ENCODE measurements at places on chromosomes 2 and 18.

- no peak for DNase-seq
These were observed 639 bp downstream of the MRO start for GRCh38 chr18:50819027-50819727.

DNA sequence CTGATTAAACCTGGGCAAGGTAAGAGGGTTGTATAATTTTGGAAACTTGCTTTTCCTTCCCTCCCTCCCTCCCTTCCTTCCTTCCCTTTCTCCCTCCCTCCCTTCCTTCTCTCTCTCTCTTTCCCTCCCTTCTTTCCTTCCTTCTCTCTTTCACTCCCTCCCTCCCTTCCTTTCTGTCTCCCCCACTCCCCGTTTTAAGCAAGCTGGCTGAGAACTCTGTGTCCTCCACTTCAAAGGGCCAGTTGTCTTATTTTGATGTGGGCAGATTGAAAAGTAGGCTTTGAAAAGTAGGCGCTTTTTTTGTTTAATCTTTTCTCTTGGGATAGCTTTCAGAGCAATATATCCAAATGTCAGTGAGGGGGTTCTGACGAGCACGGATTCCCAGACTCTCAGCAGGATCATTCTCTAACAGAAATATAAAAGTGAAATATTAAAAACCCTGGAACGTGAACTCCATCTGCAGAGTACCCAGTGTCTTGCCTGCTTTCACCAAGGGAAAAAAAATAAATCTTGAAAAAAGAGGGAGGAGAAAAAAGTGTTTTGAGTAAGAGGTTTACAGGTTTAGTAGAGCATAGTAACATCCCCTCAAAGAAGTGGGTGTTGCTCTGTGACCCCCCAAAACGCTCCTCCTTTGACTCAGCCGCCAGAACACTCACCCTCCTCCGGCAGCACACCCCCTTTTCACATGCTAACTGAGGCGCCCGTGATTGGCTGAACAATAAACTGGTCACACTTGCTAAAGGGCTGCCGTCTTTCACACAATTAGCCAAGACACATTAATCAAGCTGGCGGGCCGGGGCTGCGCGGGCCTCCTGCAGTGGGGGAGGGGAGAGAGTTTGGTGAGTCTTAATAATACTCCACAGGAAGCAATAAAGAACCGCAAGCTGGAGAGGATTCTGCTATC lies 52.2 kb downstream of the CDK15 start:
- no peak for DNase-seq

- DNase-seq: no peak
These were observed 18.6 kb downstream of the THADA start for GRCh38 chr2:43576981-43577892.

DNA sequence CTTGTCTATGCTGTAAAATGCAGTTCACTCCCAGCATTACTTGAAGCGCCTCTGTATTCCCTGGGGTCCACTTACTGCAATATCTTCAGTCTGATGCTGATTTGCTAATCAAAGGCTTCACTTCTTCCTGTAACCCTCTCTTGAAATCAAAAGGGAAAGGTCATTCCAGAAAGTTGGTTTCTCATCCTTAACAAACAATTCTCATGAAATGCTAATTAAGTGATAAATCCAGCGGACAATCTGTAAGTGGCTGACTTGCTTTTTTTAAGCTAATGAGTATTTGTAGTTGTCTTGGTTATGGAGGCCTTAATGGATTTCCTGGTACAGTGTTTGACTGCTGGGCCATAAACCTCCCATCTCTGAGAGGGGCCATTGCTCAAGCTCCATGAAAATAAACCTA lies 499.6 kb upstream of the HS6ST1 start:
- DNase-seq: no peak

DNA sequence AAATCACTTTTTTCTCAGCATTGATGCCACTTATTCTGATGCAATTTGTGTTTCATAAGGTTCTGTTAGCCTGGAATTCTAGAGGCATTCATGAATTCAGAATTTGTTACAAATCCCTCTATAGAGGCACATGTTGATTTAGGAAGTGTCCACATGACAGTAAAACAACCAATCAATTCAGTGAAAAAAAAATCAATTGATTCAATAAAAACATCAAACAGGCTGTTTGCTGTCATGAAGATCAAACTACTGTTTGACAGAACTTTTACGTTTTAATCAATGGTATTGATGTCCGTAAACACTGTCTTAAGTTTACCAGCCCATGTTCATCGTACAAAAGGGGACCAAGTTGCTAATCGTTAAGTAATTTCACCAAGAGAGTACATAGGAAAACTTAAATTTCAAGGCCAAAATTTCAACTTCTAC lies 261.5 kb downstream of the FIGN start:
- no peak for DNase-seq

DNA sequence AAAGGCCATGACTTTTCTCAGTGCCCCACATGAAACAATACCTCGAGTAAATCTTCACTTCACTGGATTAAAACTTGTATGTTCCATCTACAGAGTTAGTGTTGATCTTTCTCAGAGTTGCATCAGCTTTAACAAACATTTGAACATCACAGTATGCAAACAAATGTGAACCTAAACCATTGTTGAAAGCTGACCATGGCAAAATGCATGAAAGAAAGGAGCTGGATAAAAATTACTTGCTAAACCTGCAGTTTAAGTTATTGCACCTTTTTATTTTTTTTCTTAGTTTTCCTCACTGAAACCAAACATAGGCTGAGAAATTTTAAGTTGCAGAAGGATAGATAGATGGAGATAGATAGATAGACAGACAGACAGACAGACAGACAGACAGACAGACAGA lies 107.2 kb upstream of the UGP2 start:
- no peak for DNase-seq

- no peak for DNase-seq
These were observed 321.6 kb downstream of the STK39 start for GRCh38 chr2:167925758-167926157.

- DNase-seq: no peak
These were observed 105.6 kb downstream of the MYO1B start for GRCh38 chr2:191350826-191351225.

DNA sequence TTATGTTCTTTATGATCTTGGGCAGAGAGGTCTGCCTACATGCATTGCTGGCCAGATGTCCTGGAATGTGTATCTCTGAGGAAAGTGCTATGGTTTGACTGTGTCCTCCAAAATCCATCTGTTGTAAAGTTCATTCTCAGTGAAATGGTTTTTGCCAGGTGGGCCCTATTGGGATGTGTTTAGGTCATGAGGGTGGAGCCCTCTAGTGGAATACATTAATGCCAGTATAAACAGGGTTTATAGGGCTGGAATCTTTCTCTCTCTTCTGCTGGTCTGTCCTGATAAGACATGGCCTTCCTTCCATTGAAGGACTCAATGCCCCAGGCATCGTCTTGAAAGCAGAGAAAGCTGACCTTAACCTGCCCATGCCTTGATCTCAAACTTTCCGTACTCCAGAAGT lies 258.5 kb downstream of the RPIA start:
- no peak for DNase-seq

GRCh38 chr18:61950371-61950770 lies 57.6 kb upstream of the RNF152 start:
- peak; percentile 44 for DNase-seq

- no peak for DNase-seq
These were observed 307.2 kb downstream of the MYCN start for GRCh38 chr2:16247326-16248122.

Data from breast epithelium (tissue), 4 donors.